ENCODE measurements at places on chromosomes 7 and 10.

GRCh38 chr7:4919969-4920766 lies 36.7 kb upstream of the RADIL start:
- DNase-seq: no peak

DNA sequence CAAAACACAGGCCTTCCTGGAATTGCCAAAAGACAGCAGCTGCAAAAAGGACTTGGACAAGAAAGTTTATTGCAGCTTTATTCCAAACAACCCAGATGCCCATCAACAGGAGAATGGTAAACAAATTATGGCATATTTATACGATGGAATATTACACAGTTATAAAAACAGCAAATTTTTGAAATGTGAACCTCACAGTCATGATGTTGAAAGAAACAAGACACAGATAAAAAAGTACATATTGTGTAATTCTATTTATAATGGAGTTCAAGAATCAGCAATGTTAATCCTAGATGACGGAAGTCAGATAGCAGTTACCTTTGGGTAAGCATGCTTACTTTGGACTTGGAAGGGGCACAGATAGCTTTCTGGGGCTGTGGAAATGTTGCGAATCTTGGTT lies 44.4 kb downstream of the SYPL1 start:
- DNase-seq: no peak

- no peak for DNase-seq
Measured at GRCh38 chr7:114959931-114960330, 38.0 kb downstream of the MDFIC start.

DNA sequence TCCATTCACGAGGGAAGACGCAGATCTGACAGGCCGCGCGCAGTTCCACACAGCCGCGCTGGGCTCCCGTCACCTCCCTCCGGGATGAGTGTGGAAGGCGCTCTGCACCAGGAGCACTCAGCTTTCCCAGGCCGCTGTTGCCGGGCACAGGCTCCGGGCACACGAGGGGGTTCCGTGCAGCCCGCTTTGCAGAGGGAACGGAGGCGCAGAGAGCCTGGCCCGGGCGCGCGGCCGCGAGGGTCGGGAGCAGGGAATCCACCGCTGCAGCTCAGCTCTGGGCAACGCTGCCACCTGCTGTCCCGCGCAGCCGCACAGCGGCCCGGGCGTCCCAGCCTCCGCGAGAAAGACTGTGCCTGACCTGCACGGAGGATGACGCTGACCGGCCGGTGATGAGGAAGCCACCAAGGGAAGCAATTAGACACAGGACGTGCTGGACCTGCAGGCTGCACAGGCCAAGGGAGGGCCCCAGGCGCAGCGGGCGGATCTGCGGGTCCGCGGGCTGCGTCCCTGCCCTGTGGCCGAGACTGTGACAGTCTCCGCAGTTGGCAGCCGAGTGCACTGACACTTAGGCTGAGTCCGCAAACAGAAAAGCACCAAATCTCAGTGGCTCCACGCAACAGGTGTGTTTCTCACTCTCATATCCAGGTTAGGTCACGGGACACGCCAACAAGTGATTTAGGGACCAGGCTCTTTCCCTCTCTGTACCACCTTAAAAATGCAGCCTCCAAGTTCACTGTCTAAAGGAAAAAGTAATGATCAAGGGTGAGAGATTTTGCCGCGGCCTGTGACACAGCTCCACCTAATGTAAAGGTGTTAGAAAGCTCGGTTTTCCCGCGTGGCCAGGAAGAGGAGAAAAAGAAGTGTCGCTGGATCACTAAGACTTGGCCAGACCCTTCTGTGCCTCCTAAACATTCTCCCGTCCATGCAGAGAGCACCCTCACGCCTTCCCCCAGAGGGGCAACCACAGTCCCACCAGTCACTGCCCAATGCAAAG lies 94.5 kb downstream of the SEC61G start:
- DNase-seq: peak; percentile 84

GRCh38 chr7:51680594-51681399 lies 364.2 kb upstream of the COBL start:
- no peak for DNase-seq

DNA sequence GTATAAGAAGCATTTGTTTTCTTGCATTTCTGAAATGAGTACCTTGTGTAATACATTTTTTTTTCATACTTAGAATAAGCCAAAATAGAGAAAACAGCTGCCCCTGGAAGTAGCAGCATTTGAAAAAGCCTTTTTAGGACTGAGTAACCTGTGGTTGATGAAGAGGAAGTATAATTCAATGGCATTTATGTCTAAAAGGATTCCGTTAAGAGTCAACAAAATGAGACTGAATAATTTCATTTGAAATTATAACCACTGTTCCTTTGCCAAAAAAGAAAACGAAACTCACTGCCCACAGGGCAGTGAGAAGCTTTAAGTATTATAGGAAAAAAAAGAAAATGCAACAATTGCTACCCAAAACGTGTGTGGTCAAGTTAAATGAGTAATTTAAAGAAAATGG lies 705.6 kb upstream of the PHF14 start:
- no peak for DNase-seq

DNA sequence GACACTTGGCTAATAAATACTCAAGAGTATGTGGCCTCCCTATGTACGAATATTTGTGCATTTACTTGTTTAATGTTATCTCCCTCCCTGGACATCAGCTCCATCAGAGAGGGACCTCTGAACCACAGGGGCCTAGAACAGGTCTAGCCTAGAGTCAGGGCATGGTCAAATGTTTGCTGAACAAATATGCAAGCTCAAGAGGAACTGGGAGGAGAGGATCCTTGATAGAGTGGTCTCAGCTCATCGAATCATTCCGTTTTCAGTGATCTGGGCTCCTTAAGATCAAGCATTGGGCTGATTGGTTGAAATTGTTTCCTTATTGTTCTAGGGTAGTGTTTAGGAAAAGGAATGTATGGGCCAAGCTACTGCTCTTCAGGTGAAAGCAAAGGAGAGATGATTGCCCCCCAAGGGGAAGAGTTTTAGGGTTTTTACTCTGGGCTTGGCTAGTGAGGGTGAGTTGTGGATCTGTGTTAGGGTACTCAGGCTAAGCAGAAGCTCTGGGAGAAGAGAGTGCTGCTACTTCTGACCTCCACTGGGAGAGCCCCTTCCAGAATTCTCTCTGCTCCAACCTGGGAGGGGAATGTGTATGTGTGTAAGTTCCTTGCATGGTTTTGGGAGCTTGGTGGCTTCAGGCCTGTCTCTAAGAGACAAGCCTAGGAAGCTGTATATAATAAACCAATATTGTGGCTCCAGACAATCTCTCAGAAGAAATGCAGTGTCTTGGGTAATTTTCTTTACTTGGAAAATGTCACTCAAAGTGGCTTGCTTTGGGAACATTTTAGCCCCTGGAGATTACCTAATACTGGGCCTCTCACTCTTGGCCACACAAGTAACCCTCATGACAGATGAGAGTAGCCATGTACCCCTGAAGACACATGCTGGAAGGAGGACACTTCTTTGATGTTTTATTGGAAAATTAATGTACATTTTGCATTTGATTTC lies 110.0 kb downstream of the EMX2 start:
- no peak for DNase-seq

DNA sequence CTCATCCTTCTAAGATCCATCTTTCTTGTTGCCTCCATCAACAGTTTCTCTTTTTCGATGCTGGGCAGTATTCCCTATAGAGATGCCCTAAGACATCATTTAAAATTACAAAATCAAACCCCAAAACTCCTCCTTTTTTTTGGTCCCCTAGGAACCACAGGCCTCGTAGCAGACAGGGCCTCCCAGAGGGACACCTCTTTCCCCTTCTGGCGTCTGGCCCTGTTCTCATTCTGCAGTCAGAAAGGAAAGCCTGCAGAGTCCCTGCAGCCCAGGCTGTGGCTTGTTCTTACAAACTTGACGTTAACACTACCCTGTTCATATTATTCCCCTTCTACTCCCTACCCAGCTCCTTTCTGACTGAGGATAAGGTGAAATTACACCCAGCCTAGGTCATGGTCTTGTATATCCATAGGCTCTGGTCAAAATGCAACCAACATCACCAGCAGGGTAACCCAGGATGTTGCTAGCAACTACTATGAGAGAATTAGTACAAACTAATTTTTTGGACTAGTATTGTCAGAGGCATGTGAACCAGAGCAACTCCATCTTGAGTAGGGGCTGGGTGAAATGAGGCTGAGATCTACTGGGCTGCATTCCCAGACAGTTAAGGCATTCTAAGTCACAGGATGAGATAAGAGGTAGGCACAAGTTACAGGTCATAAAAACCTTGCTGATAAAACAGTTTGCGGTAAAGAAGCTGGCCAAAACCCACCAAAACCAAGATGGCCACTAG lies 3.5 kb upstream of the EPHA1 start:
- no peak for DNase-seq

GRCh38 chr7:155507576-155507975 lies 38.8 kb downstream of the CNPY1 start:
- no peak for DNase-seq

- no peak for DNase-seq
Measured at GRCh38 chr10:10855151-10855581, 162.5 kb upstream of the CELF2 start.

Measured in T47D (cell line).